A375 (cell line): ENCODE measurements at places on chromosomes 3 and 15. TPM values are rescaled to one million over a fixed set of nuclear protein-coding genes. Genes with fewer than 3 reads are reported as not detected.

TRIM42 gene
- not detected in 2 replicates for total RNA-seq

STARD5 gene
- total RNA-seq = 0.38 and 0.53 TPM in 2 replicates

ANKDD1A gene
- total RNA-seq = 1.8 and 2.2 TPM in 2 replicates

EPHA3 gene
- 25.6 and 29.2 TPM in 2 replicates for total RNA-seq

SLCO2A1 gene
- 0.03 and 0.08 TPM in 2 replicates for total RNA-seq

GOLGA6A gene
- 2.4 TPM in 1 of 2 replicates, not detected in the other for total RNA-seq

MAPKBP1 gene
- 22.1 and 23.2 TPM in 2 replicates for total RNA-seq
